ENCODE measurements at places on chromosomes 11 and 22.

GRCh38 chr11:76406359-76406758 is 25.2 kb downstream of the GVQW3 start:
- DNase-seq, result no peak

DNA sequence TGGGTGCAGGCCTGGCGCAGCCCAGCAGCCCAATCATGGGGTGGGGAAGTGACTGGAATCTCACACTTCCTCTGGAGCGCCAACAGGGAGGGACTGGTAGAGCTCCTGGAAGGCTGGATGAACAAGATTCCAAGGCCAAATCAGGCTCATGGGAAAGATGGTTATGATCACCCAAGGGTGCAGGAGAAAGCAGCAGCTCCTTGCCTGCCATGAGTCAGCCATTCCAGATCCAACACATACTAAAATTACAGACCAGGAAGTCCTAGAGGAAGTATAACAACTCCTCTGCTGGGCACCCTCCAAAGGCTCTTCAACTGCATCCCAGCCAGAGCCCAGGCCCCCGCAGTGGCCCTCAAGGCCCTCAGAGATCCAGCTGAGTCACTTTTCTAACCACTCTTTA is 427.3 kb downstream of the TENM4 start:
- no peak for DNase-seq

- DNase-seq, result no peak
Observed at GRCh38 chr11:47234669-47235100, 13.9 kb downstream of the ACP2 start.

DNA sequence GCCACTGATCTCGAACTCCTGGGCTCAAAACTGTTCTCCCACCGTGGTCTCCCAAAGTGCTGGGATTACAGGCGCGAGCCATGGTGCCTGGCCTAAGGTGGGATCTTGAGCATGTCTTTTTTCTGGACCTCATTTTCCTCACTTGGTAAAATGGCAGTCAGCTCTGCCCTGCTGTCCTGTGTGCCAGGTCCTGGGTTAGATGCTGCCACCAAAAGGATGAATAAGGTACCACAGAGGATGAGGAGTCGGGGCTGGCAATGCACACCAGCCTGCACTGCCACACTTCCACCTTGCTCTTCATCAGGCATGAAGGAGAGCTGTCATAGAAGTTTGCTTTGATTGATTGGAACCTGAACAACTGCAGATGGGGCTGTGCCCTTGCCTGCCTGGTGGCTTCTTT is 32.3 kb downstream of the ACO2 start:
- DNase-seq, result no peak

DNA sequence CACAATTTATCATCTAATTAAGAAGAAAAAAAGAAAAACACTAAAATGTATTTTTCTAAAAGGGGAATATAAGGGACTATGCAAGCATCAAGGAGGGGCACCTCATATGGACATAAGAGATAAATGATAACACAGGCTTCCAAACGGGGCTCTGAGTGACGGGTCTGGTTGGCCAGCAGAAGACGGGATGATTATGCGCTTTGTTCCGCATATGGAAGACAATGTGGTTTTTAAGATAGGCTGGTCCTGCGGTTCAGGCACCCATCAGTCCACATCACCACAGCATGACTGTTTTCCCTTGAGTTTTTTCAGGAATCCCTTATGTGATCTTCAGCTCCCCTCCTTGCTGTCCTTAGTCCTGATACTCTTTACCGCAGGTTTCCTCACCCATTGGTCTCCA is 404.6 kb downstream of the OPCML start:
- DNase-seq, result no peak

- DNase-seq, result no peak
Observed at GRCh38 chr11:62137276-62137861, 13.6 kb downstream of the INCENP start.

DNA sequence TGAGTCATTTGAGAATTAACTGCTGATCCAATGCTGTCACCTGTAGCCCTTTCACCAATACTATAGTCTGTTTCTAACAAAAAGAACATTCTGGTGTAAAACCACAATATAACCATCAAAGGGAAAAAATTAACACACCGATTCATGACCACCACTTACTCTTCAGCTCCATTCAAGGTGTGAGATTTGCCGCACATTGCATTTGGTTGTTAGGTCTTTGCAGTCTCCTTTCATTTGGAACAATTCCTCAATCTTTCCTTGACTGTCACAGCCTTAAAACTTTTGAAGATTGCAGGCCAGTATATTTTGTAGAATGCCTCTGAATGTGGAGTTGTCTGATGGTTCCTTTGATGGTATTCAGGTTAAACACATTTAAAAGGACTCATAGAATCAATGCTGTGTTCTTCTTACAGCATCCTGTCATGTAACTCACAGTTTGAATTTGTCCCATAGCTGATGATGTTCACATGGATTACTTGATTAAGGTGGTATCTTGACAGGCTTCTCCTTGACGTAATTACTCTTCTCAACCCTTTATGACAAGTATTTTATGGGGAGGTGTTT is 63.6 kb downstream of the TNRC6B start:
- DNase-seq, result no peak

- no peak for DNase-seq
Observed at GRCh38 chr11:120941000-120941399, 82.9 kb upstream of the TBCEL start.

All from non-pigmented ciliary epithelial cell (primary cell).